ENCODE measurements at places on chromosomes 2 and 18.
A peak's percentile ranks its signal among the peaks of the same experiment; 100 is the strongest.

DNA sequence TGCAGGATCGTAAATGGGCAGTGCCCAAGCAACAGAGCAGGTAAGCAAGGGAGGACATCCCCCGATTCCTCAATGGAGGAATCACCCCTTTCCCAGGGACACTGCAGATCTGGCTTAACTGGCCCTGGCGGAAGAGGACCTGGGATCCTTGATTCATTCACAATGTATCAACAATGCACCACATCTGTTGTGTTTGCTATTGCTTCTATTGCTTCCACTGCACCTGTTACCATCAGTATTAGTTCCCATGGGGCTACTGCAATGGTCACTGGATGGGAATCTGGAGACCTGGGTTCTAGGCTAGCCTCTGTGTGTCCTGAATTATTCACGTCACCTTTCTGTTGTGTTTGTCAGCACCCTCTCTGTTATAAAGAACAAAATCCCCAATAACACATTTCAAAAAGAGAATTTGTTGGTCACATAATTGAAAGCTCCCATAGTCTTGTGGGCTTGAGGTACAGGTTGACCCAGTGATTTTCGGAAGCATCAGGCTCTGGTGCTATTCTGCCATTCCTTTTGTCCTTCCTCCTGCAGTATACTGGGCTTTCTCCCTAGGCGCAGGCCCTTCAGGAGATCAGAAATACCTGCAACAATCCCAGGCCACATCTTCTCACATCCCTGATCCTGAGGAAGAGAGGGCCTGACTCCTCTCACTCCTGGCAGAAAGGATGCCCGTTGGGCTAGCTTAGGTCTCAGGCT, 193.5 kb upstream of the GLI2 start:
- no peak for DNase-seq

GRCh38 chr2:130727286-130727924, 1.5 kb upstream of the GPR148 start:
- peak; percentile 85 for DNase-seq

GRCh38 chr2:2704428-2705090, 373.5 kb upstream of the MYT1L start:
- no peak for DNase-seq

DNA sequence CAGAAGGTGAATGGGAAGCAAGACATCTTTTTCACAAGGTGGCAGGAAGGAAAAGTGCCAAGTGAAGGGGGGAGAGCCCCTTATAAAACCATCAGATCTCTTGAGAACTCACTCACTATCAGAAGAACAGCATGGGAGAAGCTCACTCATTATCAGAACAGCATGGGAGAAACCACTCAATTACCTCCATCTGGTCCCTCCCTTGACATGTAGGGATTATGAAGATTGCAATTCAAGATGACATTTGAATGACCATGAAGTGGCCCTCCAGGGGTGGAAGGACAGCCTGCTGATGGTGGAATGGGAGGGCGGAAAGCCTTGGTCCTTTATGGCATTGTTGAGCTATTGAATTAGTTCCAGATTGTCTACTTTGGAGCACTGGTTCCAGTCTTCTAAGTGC, 413.0 kb upstream of the MEX3C start:
- DNase-seq, result no peak

- no peak for DNase-seq
Measured at GRCh38 chr2:1750933-1751766, 6.8 kb upstream of the PXDN start.

- DNase-seq, result no peak
Measured at GRCh38 chr2:74441690-74442482, at the start of gene RTKN. Gene RTKN (minus strand): TSS chr2:74441937. CDS start chr2:74441816, 121 bp downstream.

DNA sequence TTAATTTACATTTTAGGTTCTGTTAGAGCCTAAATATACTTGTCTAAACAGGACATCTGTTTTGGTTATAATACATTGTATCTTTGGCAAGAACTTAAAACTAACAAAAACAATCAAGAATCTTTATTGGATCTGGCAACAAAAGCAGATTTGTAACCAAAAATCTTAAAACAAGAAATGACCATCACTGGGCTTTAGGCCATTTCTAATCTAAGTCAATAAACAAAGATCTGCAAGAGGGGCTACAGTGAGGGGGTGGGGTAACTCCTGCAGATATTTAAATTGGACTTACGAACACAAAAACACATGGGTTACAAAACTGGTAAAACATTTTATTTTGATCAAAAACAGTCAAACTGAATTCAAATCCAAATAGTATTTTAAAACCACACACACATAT, 77.3 kb downstream of the SRBD1 start:
- no peak for DNase-seq

DNA sequence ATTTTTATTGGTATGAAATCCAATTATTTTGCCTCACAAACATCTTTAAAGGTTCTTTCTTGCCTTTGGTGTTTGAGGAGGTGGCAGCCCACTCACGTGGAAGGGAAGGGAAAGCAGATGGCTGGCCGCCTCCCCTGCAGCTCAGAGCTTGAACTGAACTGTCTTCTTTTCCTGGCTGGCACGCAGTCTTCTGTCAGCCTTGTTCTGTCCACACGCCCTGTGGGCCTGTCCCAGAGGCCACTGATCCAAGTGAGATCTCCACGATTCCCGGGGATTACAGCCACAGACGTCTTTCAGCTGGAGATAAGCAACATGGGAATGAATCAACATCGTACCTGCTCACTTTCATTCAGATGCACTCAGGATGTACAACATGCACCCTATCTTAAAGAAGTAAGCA, 73.3 kb downstream of the TMEM18 start:
- DNase-seq, result no peak

DNA sequence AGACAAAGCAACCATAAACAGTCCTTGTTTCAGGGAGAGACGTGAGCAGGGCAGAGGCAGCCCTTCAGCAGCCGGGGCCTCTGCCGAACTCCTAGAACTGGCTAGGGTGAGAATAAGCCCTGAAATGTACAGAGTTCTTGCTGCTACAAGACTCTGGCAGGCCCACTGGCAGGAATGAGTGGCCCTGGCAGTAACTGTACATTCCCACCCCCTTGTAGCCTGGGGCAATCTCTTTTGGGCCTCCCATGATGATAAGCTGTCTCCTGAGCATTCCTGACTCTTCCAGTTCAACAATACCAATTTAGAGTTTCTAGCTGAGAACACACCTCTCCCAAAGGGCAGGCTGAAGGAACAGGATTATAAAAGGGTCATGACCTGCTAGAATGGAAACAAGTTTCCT, 54.3 kb downstream of the HAUS1 start:
- DNase-seq, result no peak

DNA sequence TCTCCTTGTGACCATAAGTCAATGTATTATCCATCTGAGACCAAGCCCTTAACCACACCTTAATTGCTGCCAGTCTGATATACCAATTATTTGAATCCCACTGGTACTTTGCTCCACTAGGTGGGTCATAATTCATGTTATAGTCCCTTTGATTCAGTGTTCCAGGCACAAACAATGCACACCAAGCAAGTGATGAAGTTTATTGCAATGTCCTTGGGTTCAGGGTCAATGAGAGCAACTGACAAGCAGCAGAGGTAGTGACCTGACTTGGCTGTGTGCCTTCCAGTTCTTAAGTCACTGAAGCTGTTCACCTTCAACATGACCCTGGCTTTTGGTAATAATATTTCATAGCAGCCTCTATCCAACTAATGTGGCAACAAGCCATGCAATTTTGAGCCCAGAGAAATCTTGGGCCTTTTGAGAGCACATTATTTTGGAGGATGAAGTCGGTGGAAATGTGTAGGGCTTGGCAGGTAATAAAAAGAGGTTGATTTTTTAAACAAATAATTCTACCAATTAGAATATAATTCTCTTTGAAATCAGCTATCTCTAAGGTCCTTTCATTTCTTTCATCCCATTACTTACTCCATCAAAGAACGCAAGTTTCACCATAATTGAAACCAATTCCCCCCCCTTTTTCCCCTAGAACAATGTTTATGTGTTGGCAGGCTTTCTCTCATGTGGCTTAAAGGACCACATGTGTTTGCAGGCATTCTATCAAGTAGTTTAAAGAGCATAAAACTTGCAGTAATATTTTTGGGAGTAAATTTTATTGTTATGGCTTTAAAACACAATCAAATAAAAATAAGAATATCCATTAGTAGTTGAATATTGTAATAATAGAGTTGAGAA, 3.1 kb upstream of the CPO start:
- DNase-seq, result no peak

GRCh38 chr2:195768431-195768830, 111.4 kb downstream of the SLC39A10 start:
- no peak for DNase-seq

All from CD4-positive, alpha-beta T cell (primary cell).